Breast epithelium (tissue), 4 donors: ENCODE measurements at places on chromosomes 6 and 20. TPM values are rescaled to one million over a fixed set of nuclear protein-coding genes. Genes with fewer than 3 reads are reported as not detected.
A peak's percentile ranks its signal among the peaks of the same experiment; 100 is the strongest.

GRCh38 chr6:41697861-41698781, 37.3 kb downstream of the TFEB start:
- H3K27me3 ChIP-seq, result no peaks in the 10 kb centered on the region
- DNase-seq, result no peak
- peaks cover 12% of the 10 kb centered on the region for H3K4me1 ChIP-seq
- no peak overlapping the region for H3K4me3 ChIP-seq
- H3K27ac ChIP-seq, result peak overlapping the region; percentile 71
- H3K36me3 ChIP-seq, result no peaks in the 10 kb centered on the region

- no peak overlapping the region for H3K27ac ChIP-seq
- no peaks in the 10 kb centered on the region for H3K27me3 ChIP-seq
- no peak overlapping the region for H3K4me3 ChIP-seq
- H3K4me1 ChIP-seq, result no peaks in the 10 kb centered on the region
- DNase-seq, result no peak
These were observed 32.6 kb upstream of the TBC1D7 start for GRCh38 chr6:13360671-13361540.

- no peaks in the 10 kb centered on the region for H3K4me1 ChIP-seq
- no peaks in the 10 kb centered on the region for H3K27me3 ChIP-seq
- no peaks in the 10 kb centered on the region for H3K36me3 ChIP-seq
- H3K4me3 ChIP-seq, result no peak overlapping the region
- no peak for DNase-seq
These were observed 9.2 kb downstream of the PACRG start for GRCh38 chr6:162736961-162737360.

SNAP25 gene
- 1.6 TPM for total RNA-seq

- no peaks in the 10 kb centered on the region for H3K36me3 ChIP-seq
- no peak for DNase-seq
- no peak overlapping the region for H3K27ac ChIP-seq
- peaks cover 4% of the 10 kb centered on the region for H3K4me1 ChIP-seq
These were observed 22.9 kb downstream of the PTPN1 start for GRCh38 chr20:50533061-50533460.

- H3K27ac ChIP-seq, result no peak overlapping the region
- H3K36me3 ChIP-seq, result no peaks in the 10 kb centered on the region
- H3K4me1 ChIP-seq, result no peaks in the 10 kb centered on the region
- no peaks in the 10 kb centered on the region for H3K27me3 ChIP-seq
- no peak for DNase-seq
These were observed 102.5 kb upstream of the BEND6 start for GRCh38 chr6:56852260-56853010.

IYD gene
- total RNA-seq, result 0.29 TPM

GRCh38 chr6:24795106-24795505, 3.6 kb downstream of the ARMH2 start:
- no peaks in the 10 kb centered on the region for H3K4me1 ChIP-seq
- H3K27me3 ChIP-seq, result no peaks in the 10 kb centered on the region
- no peaks in the 10 kb centered on the region for H3K36me3 ChIP-seq
- no peak for DNase-seq
- H3K4me3 ChIP-seq, result no peak overlapping the region

DNA sequence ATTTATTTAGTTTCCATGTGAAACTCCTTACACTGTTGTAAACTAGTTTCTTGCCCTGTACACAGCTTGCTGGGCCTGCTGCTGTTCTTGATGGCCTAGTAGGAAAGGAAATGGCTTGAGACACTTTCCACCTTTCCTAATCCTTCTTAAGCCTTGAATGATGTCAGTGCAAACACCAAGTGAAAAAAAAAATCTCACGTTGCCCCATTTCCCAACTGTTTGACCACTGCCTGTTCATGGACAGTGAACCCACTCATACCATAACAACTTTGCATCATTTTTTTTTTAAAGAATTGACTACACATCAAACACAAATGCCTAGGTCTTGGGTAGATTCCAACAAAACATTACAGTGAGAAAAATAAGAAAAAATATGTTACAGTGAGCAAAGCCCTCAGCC, 653.6 kb upstream of the FLRT3 start:
- no peaks in the 10 kb centered on the region for H3K27me3 ChIP-seq
- DNase-seq, result no peak
- H3K27ac ChIP-seq, result no peak overlapping the region
- no peaks in the 10 kb centered on the region for H3K4me1 ChIP-seq

DNA sequence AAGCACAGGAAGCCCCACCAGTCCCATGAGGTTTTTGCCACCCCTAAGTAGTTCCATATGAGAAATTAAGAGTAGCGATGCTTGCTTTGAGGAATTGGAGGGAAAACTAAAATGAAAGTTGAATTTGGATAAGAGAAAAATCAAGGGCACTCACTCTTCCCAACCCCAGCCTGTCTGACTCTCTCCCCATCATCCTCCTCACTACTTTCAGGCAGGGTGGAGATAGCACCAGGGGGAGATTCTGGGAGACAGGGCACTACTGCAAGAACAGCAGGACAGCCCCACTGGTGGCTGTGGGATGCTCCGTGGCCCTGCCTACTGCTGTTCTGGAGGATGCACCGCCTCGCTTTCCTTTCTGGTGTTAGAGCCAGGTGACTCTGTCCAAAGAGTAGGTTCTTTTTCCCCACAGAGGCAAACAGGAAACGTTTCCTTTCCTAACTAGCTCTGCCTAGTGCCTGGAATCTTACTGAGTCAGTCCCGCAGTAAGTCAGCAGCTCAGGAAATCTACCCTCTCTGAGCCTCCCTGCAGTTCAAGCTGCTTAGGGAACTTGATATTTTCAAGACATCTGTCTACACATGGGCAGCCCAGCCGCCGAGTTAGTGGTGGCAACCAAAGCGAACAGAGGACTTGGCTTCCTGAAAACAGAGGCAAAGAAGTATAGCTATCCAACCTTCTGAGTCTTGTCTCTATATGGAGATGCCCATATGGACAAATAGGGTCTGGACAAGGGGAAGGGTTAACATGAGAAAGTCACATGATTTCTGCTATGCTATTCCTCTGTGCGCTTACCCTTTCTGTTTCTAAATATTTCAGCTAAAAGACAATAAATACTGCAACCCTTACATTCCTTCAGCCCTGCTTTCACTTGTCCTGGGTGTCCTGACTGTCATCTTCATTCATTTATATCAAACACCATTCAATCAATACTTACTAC, 11.4 kb downstream of the HLA-E start:
- no peaks in the 10 kb centered on the region for H3K36me3 ChIP-seq
- H3K4me1 ChIP-seq, result no peaks in the 10 kb centered on the region
- no peaks in the 10 kb centered on the region for H3K27me3 ChIP-seq

GRCh38 chr20:57559658-57560553, 1.0 kb upstream of the PCK1 start:
- H3K27ac ChIP-seq, result no peak overlapping the region
- no peak overlapping the region for H3K4me3 ChIP-seq
- H3K27me3 ChIP-seq, result no peaks in the 10 kb centered on the region
- H3K4me1 ChIP-seq, result no peaks in the 10 kb centered on the region
- no peaks in the 10 kb centered on the region for H3K36me3 ChIP-seq

SLC13A3 gene
- 2.9 TPM for total RNA-seq

GRCh38 chr6:163529605-163530004, 115.1 kb downstream of the QKI start:
- no peak overlapping the region for H3K27ac ChIP-seq
- no peak overlapping the region for H3K4me3 ChIP-seq
- peaks cover 11% of the 10 kb centered on the region for H3K4me1 ChIP-seq
- H3K36me3 ChIP-seq, result no peaks in the 10 kb centered on the region

CALHM6 gene
- total RNA-seq, result 9.1 TPM

ULBP3 gene
- total RNA-seq, result 2.0 TPM

DNA sequence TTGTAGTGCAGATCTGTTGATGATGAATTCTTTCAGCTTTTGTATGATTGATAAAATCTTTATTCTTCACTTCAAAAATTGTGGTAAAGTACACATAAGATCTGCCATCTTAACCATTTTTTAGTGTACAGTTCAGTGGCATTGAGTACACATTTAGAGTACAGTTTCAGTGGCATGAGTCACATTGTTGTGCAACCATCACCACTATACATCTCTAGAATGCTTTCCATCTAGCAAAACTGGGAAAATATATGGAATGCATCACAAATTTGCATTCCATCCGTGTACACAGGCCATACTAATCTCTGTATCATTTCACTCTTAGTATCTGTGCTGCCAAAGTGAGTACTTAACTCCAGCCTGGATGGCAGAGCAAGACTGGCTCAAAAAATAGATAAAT, 28.7 kb downstream of the SIRPD start:
- H3K27me3 ChIP-seq, result no peaks in the 10 kb centered on the region
- no peak for DNase-seq
- no peak overlapping the region for H3K27ac ChIP-seq
- H3K4me1 ChIP-seq, result no peaks in the 10 kb centered on the region
- H3K4me3 ChIP-seq, result no peak overlapping the region
- H3K36me3 ChIP-seq, result no peaks in the 10 kb centered on the region

- H3K4me3 ChIP-seq, result no peak overlapping the region
- H3K27me3 ChIP-seq, result no peaks in the 10 kb centered on the region
- H3K4me1 ChIP-seq, result no peaks in the 10 kb centered on the region
- no peaks in the 10 kb centered on the region for H3K36me3 ChIP-seq
These were observed 5.1 kb downstream of the BTN2A2 start for GRCh38 chr6:26388014-26388413.

GRCh38 chr6:71197780-71198179, 90.8 kb upstream of the OGFRL1 start:
- no peaks in the 10 kb centered on the region for H3K4me1 ChIP-seq
- DNase-seq, result no peak
- no peak overlapping the region for H3K4me3 ChIP-seq

DNA sequence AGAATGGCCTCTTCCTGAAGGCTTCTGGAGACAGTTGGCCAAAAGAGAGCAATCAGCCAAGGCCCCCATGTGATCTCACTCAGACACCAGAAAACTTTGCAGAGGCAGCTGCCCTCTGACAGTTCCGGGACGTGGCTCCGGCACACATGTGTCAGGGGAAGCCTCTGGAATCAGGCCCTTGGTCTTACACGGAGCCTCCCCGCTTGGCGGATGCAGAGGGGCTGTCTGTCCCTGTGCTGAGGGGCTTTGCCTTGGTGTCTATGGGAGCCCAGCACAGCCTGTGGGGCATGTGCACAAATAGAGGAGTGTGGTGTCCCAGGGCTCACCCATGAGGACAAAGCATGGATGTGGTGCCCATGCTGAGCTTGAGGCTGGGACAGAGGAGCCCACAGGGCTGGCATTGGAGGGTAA, 13.8 kb downstream of the SIGLEC1 start:
- H3K4me3 ChIP-seq, result no peak overlapping the region
- DNase-seq, result no peak
- no peaks in the 10 kb centered on the region for H3K36me3 ChIP-seq
- no peaks in the 10 kb centered on the region for H3K4me1 ChIP-seq

GRCh38 chr6:34718976-34719375, 22.4 kb upstream of the ILRUN start:
- no peak for DNase-seq
- H3K27ac ChIP-seq, result no peak overlapping the region
- no peaks in the 10 kb centered on the region for H3K36me3 ChIP-seq
- no peak overlapping the region for H3K4me3 ChIP-seq

- H3K4me1 ChIP-seq, result no peaks in the 10 kb centered on the region
- no peak overlapping the region for H3K27ac ChIP-seq
- H3K36me3 ChIP-seq, result no peaks in the 10 kb centered on the region
- H3K4me3 ChIP-seq, result no peak overlapping the region
These were observed 80.9 kb downstream of the DLL1 start for GRCh38 chr6:170210026-170210390.

GTSF1L gene
- not detected for total RNA-seq

DNA sequence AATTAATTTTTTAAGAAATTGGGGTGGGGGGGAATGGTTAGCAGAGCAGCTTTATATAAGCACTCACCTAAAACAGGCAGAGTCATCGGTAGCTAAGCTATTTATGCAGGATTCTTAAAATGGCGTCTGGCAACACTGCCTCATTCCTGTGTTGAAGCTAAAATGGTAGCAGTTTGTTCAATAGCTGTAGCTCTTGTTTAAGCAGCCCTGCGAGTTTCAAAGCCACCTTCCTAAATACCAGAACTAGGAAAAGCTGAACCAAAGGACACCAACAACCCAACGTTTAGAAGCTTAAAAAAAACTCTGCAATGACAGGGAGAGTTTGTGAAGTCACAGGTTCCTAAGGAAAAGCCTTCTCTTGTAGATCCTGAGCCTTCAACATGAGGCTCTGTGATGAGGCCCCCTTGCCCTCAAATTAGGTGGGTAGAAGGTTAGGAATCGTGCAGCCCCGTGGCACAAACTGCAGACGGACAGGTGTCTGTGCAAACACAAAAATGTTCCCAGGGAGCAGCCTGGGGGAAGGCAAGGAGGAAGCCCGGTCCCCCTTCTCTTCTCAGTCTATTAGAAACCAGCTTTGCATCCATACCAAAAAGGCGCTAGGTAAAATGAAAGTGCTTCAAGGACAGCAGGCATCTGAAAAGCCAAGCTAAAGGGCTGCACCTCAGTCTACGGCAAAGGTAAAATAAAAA, 4.7 kb downstream of the ZMYND8 start:
- H3K4me3 ChIP-seq, result no peak overlapping the region
- H3K27me3 ChIP-seq, result no peaks in the 10 kb centered on the region
- H3K36me3 ChIP-seq, result no peaks in the 10 kb centered on the region
- H3K4me1 ChIP-seq, result peaks cover 72% of the 10 kb centered on the region
- H3K27ac ChIP-seq, result peak overlapping the region; percentile 100

GRCh38 chr6:751765-752164, 58.8 kb upstream of the EXOC2 start:
- no peaks in the 10 kb centered on the region for H3K36me3 ChIP-seq
- H3K27me3 ChIP-seq, result no peaks in the 10 kb centered on the region
- no peaks in the 10 kb centered on the region for H3K4me1 ChIP-seq
- no peak overlapping the region for H3K4me3 ChIP-seq
- no peak for DNase-seq

DNA sequence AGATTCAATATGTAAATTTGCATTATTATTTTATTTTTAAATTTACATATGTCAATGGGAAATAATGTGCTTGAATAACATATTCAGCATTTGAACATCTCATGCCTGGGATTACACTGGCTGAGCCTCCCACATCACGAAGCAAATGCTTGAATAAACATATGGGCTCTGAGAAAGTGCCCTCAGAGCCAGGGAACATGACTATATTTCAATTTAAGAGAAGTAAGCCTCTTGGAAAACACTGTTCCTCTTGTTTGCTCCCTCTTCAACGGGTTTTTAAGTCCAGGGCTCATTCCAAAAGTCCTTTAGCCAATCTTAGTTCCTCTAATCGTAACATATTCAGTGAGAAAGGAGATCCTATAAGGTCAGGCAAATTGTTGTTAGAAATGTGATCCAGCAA, 122.0 kb downstream of the GMPR start:
- no peaks in the 10 kb centered on the region for H3K4me1 ChIP-seq
- no peaks in the 10 kb centered on the region for H3K27me3 ChIP-seq
- no peak for DNase-seq
- no peaks in the 10 kb centered on the region for H3K36me3 ChIP-seq
- H3K27ac ChIP-seq, result peak overlapping the region; percentile 49
- no peak overlapping the region for H3K4me3 ChIP-seq

TDRD6 gene
- total RNA-seq, result 0.66 TPM

SLC52A3 gene
- total RNA-seq, result 7.2 TPM

GRCh38 chr6:144944106-144944505, 659.0 kb downstream of the UTRN start:
- no peak overlapping the region for H3K27ac ChIP-seq
- no peaks in the 10 kb centered on the region for H3K4me1 ChIP-seq
- no peak overlapping the region for H3K4me3 ChIP-seq
- H3K36me3 ChIP-seq, result no peaks in the 10 kb centered on the region
- DNase-seq, result no peak

GRCh38 chr20:40651151-40651550, 37.9 kb downstream of the MAFB start:
- no peaks in the 10 kb centered on the region for H3K27me3 ChIP-seq
- no peak for DNase-seq
- no peaks in the 10 kb centered on the region for H3K36me3 ChIP-seq
- H3K4me1 ChIP-seq, result peaks cover 4% of the 10 kb centered on the region

GRCh38 chr6:88539295-88539764, 373.2 kb upstream of the CNR1 start:
- no peaks in the 10 kb centered on the region for H3K27me3 ChIP-seq
